ENCODE measurements at places on chromosomes 6 and 20. TPM values are rescaled to one million over a fixed set of nuclear protein-coding genes. Genes with fewer than 3 reads are reported as not detected.

ASIP gene
- not detected for total RNA-seq

CYP39A1 gene
- 5.4 TPM for total RNA-seq

EYS gene
- not detected for total RNA-seq

FAXC gene
- 6.6 TPM for total RNA-seq

- no peak for DNase-seq
These were observed 34.6 kb downstream of the JAG1 start for GRCh38 chr20:10639077-10639736.

DNA sequence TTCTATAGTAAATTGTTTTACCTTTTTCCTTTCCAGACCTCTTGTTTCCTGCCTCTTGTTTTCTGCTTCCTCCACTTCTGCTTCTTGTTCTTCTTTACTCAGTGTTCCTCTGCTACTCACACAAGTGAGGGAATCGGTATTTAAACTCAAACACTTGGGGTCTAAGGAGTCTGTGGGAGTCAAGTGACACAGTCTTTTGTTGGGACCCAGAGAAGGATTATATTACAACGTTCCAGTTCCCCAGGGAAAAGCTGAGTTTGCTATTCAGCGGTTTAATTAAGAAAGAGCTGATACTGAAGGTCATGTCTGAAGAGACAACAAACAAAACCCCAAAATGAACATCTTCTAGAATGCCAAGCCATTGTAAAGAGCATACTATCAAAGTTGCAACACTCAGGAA is 107.8 kb upstream of the CITED2 start:
- DNase-seq: no peak

DNA sequence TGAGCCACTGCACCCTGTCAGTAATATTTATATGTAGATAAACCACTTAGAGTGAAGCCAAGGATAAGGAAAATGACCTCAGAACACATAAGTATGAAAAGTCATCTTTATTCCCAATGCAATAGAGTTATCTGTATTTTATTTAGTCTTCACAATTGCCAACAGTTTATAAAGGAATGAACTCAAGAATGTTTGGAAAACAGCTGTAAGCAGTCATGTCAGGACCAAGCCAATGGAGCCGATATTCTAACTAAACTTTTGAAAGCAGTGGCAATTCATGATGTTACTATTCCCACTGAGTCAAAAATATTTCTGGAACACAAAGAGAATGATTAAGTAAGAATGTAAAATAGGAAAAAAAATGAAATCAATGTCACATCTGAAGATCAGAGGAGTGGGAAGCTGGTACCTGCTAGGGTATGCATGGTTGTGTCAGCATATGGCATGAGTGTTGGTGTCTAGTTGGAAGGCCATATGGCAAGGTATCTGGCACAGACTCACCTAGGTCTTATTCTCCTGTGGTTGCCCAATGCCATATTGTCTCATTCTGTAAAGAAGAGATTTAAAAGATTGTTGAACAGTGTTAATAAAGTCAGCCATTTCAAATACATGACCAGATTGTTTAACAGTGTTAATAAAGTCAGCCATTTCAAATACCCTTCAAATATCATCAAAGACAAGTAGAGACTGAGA is 118.2 kb downstream of the ADAT2 start:
- DNase-seq: no peak

Measured in vagina (tissue), 2 donors.